ENCODE measurements at places on chromosomes 12 and 14.

- no peak for DNase-seq
Observed at GRCh38 chr14:102323102-102323501, 3.6 kb downstream of the ZNF839 start.

DNA sequence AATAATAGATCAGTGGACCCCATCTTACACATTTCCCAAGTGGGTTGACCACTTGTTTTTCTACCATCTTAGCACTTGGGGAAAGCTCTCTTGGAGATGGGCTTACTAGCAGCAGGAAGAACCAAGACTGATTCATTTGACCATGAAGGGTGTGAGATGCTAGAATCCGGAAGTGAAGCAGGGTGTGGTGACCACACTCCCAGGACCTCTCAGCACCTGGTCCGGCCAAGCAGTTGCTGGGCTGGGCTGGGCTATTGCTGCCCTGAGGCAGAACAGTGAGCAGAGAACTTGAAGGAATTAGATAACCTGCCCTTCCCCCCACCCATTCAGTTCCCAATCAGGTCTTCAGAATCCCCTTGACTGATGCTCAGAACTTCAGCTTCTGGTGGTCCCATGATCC lies 24.4 kb downstream of the ADCY6 start:
- DNase-seq = no peak

DNA sequence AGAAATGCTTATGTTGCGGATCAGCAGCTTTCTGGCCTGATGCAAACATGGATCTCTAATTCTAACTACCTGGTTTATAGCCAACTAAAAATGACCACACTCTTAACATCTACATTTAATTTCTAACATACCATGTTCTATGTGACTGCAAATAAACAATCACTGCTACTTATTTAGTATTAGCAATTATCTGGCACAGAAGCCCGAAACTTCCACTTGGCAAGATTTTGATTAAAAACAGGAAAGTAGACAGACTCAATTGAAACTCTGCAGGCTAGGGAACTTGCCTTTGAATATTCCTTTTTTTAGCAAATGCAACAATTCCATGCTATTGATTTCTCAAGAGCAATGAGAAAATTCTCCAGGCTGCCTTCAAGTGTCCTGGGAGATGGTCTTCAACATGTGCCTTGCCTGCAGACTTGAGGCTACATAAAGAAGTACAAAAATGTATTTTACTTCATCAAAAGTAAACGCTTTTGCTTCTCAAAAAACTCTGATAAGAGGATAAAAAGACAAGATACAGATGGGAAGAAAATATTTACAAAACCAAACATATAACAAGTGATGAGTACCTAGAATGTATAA lies 9.1 kb upstream of the TMCC3 start:
- DNase-seq = no peak

- no peak for DNase-seq
Observed at GRCh38 chr12:48331399-48331798, 19.3 kb downstream of the ZNF641 start.

DNA sequence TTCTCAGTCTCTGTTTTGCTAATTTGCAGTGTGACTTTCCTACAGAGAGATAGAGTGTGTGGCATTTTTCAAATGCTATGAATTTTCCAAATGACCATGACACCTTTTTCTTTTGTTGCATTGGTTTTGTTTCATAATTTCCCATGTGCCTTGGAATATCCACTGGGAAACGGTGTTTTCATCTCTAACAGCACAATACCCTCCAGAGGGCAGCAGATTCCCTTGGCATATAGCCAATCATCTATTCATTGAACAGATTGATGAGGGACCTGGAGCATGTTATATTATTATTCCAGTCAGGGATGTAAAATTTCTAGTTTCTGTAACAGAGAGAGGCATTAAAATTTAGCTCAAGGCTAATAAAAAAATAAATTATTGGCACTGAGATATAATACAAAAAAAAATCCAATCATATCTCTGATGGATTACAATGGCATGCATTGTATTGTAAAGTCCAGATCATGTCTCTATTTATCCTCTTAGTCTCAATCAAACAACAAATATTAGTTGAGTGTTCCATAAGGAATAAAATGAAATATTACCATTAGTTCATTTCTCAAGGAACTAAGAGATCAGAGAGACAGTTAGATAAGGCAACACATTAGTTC lies 29.6 kb upstream of the NTN4 start:
- no peak for DNase-seq

DNA sequence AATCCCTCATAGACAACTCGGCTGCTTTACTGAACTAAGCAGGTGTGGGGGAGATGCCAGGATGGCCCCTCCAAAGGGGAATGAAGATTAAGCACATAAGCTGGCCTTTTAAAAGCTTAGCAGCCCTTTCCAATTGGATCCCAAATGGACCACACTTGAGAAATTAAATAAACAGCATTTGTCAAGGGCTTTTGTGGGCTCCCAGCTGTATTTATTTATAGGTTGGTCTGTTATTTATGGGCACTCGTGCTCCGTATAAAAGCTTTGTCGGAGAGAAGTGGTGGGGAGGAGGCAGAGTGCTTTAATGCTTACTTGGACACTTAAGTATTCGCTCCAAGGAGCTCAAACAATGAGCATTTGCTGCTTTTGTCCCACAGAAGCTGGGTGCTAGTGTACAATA lies 580.2 kb downstream of the MED13L start:
- no peak for DNase-seq

DNA sequence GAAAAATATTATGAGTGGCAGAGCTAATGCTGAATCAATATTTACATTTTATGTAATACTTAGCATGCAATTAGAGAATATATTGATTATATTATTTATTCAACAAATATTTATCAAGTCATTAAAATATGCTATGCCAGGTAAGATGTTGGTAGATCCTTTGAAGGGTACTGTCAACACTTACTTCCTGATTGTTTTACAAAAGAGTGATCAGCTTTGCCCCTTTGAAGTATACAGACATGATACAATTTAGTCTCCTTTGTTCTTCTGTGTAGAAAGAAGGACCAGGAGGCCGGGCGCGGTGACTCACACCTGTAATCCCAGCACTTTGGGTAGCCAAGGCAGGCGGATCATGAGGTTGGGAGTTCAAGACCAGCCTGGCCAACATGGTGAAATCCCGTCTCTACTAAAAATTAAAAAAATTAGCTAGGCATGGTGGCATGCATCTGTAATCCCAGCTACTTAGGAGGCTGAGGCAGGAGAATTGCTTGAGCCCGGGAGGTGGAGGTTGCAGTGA lies 73.9 kb upstream of the IFNG-AS1 start:
- no peak for DNase-seq

DNA sequence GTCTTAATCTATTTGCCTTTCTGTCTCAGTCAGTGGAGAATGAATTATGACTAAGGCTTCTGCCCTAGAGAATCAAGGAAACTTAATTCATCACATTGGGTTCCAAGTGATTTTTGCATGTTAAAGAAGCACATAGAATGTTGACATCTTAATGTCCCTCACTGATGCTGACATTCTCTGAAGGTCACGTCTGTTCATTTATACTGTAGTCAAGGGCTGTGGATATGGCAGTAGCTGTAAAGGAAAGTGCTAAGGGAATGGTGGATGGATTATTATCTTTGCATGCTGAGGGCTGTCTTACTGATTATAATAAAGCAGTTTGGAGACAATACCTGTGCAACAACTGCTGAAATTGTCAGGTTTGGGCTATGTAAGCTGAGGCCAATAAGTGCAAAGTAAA lies 161.2 kb downstream of the PLCZ1 start:
- DNase-seq = no peak

DNA sequence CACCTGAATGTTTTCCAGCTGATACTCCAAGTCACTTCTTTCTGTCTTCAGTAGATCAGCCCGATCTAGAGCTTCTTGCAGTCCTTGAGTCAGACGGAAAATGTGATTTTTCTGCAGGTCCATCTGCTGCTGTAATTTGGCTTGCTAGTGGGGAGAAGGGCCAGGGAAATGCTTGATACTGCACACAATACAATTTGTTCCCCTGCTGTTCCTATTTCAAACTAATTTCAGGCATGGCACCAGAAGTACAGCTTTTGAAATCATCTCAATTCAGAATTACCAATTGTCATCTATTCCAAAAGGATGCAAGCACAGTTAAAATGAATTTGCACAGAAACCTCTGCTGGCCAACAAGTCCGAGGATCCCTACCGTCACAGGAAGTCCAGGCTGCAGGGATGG lies 53.4 kb downstream of the PRKAB1 start:
- DNase-seq = no peak

DNA sequence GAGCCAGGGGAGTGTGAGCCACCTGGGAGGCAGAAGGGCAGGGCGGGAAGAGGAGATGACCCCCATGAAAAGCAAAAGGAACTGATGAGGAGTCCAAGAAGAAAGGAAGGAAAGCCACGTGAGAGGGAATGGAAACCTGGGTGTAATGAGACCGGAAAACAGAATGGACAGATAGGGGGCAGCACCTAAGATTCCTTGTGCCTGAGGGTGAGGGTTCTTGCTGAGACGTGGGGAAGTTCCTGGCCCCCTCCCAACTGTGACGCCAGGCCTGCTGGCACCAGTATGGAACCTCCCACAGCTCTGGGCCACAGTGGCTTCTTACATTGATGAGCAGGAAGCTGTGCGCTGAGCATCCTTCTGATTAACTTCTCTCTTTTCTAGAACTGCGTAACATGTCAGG lies 30.8 kb downstream of the TTC7B start:
- no peak for DNase-seq

GRCh38 chr12:108547686-108548085 lies 13.3 kb downstream of the SART3 start:
- no peak for DNase-seq

GRCh38 chr12:1859643-1860042 lies 39.3 kb downstream of the LRTM2 start:
- DNase-seq = no peak

DNA sequence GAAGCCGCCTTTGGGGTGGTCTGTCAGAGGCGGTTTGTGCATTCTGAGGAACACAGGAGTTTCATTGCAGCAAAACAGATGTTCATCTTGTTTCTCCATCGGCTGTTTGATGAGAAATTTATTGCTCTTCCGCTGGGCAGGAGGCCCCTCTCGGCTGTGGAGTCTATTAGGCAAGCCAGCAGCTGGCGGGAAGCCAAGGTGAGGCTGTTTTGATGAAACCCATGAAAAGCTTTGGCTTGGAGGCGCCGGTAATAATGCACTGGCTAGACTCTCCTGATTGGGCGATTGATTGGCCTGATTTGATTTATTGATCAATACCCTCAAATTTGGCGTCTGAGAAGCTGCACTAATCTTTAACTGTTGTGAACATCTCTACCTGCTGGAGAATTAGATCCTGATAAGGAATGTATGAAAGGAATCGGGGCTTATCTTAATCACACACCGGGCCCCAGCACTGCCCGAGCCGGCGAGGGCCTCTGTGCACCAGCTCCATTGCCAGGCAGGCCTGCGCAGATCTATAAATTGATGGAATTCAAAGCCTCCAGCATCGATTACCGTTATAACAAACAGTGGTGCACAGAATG lies 187.7 kb downstream of the PHETA1 start:
- no peak for DNase-seq

DNA sequence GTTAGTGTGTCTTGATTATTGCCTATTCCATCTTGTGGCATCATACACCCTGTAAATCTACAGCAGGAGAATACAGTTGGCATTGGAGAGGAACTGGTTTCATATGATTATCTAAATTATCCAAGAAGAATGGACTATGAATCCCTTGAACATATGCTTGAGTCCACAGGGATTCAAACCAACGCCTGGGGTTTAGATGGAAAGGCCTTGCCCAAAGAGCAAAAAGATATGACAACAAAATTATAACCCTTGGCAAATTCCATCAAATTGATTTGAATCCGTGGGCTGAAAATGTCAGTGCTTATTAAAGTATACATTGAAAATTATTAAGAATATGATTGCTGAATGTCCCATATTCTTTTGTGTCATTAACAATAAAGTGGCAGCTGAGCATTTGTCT lies 108.2 kb downstream of the PDE3A start:
- DNase-seq = no peak

DNA sequence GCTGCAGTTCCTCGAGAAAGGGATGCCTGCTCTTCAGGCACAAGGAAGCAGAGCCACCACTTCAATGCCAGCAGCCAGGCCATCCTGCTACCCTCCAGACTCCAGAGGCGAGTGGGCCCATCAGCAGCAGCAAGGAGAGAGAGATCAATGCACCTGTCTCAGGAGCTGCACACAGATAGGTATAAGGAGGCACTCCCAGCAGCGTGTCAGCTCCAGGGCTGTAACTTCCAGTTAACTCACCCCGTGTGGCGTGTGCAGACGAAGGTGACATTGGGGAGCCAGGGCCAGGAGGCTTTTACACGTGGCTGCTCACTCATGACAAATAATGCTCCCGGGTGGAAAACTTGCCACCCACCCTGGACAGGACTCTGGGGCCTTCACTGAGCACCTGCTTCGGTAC lies 24.2 kb downstream of the GALNT16 start:
- DNase-seq = no peak

DNA sequence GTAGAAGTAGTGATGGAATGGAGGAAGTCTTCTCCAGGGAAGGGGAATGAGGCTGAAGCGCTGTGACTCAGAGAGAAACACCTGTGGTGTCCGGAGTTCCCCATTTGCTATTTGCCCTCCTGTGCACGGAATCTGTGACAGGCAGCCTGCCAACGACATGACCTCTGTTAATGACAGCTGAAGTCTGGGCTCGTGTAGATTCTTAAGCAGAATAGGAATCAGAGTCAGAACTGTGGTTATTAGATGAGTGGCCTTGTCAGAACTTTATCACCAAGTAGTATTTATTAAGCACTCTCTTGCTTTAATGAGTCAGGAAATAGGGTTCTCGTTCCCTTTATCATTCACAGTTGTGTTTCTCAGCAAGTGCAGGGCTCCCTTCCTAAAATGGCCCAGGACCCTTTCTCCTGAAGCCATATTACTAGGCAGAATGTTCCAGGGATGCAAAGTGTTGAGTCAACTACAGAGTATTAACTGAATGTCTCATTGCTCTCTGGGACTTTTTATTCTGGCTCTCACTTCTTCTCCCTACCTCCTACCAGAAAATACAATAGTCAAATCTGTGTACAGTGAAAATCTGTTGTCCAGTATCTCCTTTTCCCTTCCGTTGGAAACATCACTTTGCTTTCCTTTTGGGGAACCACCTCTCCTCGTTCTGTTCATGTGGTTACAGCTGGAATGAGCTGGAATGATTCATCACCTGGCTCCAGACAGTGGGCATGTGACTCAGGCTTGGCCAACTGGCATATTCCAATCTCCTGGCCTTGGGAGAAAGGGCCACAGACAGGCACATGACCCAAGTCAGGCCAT lies 77.8 kb upstream of the MAX start:
- no peak for DNase-seq

DNA sequence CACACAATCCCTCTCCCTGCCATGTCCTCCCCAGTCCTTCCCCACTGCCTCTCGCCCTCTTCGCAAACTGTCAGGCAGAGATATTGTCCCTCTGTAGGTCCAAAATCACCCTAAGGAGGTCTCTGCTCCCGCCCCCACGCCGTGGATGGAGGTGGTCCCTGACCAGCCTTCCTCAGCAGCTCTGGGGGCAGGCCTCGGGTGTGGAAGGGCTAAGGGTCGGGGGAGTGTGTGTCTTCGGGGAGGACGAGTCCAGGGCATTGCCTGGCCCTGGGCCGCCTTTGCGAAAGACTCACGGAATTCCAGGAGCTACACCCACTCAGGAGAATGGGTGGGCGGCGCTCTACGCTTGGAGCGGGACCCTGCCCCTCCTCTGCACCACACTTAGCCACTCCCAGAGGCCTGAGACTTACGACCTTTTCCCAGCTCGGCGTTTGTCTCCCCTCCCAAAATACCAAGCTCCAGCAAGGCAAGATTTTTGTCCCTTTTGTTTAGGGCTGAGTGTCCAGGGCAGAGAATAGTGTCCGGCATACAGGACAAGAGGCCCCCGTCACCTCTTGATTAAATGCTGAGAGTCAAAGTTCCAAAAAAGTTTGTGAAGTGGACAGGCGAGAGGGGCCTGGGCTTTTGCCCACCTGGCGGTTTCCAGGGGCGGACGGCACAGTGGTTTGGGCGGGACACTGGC lies 881 bp downstream of the PYGL start:
- no peak for DNase-seq

GRCh38 chr12:87995581-87996178 lies 33.5 kb downstream of the C12orf50 start:
- no peak for DNase-seq

Measured in stimulated activated CD4-positive, alpha-beta T cell treated with anti-CD3 and anti-CD28 coated beads, TNF-alpha, amount 100 ng/mL, for 1 hour (primary cell).